Activated naive CD8-positive, alpha-beta T cell treated with anti-CD3 and anti-CD28 coated beads, Interleukin-2, amount 10 ng/mL, durations not matched to agents 7 days and 5 days (primary cell): ENCODE measurements at places on chromosomes 12 and 14.

DNA sequence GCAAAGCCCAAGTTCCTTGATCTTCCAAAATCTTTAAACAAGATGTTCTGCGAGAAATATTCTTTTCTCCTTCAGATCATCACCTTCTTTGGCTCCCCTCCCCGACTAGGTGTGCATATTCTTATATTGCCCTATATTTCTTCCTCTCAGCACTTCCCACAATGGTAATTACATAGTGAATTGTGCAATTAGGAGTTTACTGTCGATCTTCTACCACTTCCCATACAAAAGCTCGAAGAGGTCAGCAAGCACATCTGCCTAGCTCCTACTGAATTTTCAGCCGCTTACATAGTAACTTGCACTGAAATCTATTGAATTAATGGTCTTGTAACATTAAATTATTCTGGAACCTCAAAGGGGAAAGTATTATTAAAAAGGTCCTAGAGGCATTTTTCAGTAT lies 16.7 kb downstream of the OSBPL8 start:
- no peak for DNase-seq

DNA sequence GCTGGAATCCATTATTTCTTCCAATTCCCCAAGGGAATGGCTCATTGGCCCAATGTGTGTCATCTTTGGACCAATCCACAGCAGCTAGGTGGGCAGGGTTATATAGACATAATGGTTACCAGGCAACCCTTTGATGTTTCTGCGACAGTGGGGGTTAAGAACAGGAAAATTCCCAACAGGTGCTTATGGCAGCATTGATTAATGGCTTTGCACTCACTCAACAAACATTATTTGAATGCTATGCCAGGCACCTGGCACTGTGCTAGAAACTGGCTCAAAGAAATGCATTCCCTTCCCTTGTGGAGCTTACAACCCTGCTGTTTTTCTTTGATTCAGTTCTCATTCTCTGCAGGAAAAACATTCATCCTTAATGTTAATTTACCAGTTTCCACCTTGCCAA lies 1221.0 kb downstream of the AACS start:
- DNase-seq, result no peak

DNA sequence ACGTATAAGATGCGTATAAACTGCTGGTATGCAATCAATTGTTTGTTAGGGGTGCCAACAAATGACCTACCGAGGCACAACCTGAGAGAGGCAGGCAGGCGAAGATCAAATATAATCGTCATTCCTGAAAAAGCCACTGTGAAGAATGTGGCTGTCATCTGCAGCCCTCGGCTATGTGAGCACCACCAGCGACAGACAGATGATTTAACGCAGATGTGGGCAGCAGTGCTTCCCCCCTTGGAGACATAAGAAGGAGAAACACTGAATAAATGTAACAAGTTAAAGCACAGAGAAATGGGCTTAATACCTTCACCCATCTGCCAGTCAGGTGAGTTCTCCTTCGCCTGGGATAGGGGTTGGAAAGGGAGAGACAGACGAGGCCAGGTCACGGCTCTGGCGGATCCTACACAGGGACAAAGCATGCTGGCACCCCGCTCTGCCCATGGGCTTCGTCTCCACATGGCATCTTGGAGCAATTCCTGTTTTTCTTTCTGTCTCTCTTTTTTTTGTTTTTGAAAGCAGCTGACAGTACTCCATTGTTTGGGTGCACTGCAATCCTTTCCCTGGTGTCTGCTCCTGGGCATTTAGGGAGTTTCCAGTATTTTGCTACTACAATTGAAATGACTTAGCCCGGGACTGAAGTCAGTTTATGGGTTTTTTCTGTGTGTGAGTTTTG lies 28.1 kb downstream of the TNFAIP2 start:
- DNase-seq, result no peak

GRCh38 chr12:99847936-99848335 lies 136.8 kb downstream of the ANKS1B start:
- DNase-seq, result no peak

GRCh38 chr14:45251912-45252311 lies 1.1 kb downstream of the MIS18BP1 start:
- DNase-seq, result no peak

GRCh38 chr12:113334786-113335539 lies at the start of gene SLC8B1:
TSS of gene SLC8B1 (minus strand) at chr12:113335109. CDS start at chr12:113332878, 2,231 bp downstream.
- DNase-seq, result peak; percentile 95

DNA sequence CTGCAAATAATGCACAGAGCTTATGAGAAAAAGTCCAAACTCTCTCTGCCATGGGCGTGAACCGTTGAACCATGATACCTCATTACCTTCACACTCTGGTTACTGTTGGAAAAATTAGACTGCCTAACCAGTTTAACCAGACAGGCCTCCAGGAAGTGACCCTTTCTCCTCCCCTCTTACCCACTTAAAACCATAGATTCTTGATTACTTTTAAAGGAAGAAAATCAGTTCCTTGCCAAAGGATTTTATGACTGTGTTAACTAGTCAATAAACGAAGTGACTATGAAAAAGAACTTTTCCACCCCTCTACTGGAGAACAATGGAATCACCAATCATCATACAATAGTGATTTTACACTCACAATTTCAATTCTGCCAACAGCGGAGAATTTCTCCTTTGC lies 254.0 kb upstream of the ATP2B1 start:
- no peak for DNase-seq

- DNase-seq, result peak; percentile 90
These were observed 24.5 kb upstream of the PPP1R13B start for GRCh38 chr14:103871596-103872480.

GRCh38 chr12:59446116-59446515 lies 149.7 kb upstream of the SLC16A7 start:
- DNase-seq, result no peak

- DNase-seq, result no peak
These were observed 230.5 kb downstream of the EFCAB11 start for GRCh38 chr14:89723930-89724627.

GRCh38 chr12:31021809-31022494 lies 51.7 kb upstream of the DDX11 start:
- no peak for DNase-seq

DNA sequence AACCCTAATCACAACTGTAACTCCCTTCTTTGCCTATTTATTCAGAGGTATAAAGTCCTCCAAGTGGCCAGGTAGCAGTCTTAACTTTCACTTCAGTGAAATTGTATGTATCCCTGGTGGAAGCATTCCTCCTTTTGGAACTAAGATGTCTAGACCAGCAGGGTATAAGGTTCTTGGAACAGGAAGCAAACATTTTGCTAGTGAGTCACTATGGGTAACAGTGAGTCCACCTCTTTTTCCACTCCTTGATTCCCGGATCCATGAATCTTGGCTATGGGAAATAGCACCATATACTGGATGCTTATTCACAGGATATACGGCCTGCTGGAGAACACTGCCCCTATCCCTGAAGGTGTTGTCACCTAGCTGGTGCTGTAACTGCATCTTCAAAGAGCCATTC lies 80.2 kb downstream of the KCNA5 start:
- no peak for DNase-seq

- no peak for DNase-seq
These were observed 183.6 kb upstream of the DDHD1 start for GRCh38 chr14:53336729-53337128.

GRCh38 chr12:105451211-105451610 lies 120.7 kb downstream of the C12orf75 start:
- no peak for DNase-seq

- no peak for DNase-seq
These were observed 551.7 kb downstream of the NRXN3 start for GRCh38 chr14:78721756-78722480.

- DNase-seq, result no peak
These were observed 146.6 kb downstream of the TGFB3 start for GRCh38 chr14:75835156-75835725.

GRCh38 chr12:9869307-9870161 lies at the start of gene CLEC2B:
TSS of gene CLEC2B (minus strand) at chr12:9869354.
- DNase-seq, result no peak

DNA sequence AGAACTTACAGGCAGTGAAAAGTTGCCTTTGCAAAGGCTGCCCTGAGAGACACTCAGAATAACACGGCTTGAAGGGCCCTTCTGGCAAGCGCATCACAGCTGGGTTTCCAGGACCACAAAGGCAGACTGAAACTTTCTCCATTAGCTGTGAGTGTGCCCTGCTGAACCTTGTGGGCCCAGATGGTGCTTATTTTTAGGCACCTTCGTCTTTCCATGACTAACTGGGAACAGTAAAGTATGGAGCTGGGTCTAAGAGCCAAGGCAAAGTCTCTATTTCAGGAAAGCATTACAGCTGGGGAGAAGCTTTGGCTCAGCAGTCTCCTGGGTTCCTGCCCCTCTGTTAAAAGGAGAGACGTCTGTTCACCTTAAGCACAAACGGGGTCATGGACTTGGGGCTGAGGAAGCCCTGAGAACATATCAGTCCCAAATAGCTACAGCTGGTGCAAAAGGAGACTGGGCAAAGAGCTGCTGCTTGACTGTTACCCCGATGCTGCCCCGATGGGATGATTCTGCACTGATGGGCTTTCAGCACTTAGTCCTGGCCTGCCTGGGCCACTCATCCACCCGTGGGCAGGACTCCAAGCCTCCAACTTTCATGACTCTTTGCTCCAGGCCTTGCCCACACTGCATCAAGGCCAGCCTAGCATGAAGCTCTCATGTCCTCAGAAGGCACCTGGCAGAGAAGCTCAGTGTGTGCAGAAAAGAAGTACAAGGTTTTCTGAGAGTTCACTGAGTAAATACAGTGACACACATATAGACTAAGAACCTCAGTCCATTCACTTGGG lies 248.3 kb downstream of the PHLDA1 start:
- no peak for DNase-seq

GRCh38 chr12:40697566-40698259 lies 5.5 kb downstream of the CNTN1 start:
- no peak for DNase-seq

DNA sequence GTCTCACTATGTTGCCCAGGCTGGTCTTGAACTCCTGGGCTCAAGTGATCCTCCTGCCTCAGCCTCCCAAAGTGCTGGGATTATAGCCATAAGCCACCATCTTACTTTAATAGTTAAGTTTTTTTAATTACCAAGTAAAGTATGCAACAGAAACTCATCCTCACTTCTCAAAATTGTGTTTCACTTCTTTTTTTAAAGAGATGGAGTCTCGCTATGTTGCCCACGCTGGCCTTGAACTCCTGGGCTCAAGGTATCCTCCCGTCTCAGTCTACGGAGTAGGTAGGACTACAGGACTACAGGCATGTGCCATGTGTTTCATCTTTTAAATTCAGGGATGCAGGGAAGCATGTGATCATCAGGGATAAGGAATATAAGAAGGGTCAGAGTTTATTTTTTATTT lies 17.2 kb upstream of the ARID2 start:
- DNase-seq, result no peak

GRCh38 chr12:124295431-124296058 lies 652 bp downstream of the RFLNA start:
- DNase-seq, result no peak

DNA sequence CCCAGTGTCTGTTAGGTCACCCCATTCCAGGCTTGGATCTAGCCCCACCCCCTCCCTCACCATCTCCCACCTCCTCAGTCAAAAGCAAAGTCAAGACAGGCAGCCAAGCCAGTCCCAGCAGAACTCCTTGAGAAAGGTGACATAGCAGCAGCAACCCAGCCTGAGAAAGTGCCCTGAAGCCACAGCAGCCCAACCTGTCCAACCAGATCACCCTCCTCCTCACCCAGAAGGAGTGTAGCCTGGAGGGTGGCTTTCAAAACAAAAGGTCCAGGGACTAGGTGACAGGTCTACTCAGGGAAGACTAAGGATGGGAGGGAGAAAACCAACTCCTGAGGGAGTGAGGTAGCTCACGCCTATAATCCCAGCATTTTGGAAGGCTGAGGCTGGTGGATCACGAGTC lies 5.2 kb downstream of the RAB15 start:
- DNase-seq, result no peak

GRCh38 chr12:88570103-88570502 lies 10.2 kb downstream of the KITLG start:
- no peak for DNase-seq

GRCh38 chr12:23025372-23026016 lies 400.5 kb downstream of the ETNK1 start:
- DNase-seq, result no peak

DNA sequence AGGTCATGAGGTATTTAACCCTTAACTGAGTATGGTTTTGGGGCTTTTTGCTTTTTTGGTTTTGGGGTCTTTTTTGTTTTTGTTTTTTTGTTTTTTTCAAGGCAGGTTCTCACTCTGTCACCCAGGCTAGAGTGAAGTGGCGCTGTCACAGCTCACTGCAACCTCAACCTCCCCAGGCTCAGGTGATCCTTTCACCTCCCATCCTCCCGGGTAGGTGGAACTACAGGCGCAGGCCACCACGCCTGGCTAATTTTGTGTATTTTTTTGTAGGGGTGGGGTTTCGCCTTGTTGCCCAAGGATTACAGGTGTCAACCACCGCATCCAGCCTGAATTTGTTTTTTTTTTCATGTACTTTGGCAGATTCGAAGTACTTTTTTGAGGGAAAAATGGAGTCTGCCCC lies 19.9 kb downstream of the RAP1B start:
- no peak for DNase-seq

GRCh38 chr12:82600379-82600778 lies 86.3 kb upstream of the TMTC2 start:
- no peak for DNase-seq

DNA sequence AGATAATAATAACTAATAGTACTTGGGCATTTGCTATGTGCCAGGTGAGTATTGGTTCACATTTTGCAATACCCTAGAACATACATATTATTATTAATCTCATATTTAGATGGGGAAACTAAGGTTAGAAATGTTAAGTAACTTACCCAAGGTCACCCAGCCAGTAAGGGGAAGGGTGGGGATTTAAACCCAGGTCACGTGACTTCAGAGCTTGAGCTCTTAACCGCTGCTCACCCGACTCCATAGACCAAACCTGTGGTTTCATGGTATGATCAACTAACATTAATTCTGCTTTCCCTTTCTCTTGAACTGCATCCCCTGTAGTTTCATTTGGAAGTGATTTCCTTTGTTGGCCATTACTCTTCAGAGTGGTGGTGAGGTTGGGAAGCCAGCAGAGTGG lies 242.3 kb downstream of the NRXN3 start:
- no peak for DNase-seq

DNA sequence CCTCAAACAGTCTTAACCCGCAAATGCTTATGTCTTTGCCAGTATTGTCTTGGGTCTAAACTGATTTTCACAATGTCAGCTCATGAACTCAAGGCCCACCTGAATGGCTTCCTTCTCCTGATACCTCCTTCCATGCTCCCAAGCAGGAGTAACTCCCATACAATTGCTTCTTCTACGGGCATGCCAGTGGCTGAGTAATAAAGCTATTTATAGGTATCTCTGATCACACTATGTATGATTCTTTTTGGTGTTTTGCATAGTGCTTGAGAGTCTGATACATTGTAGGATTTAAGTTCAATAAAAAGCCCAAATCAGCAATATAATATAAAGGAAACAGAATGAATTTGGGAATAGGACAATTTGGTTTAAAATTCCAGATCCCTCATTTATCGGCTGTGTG lies 235.0 kb upstream of the DCN start:
- no peak for DNase-seq
